ENCODE measurements at places on chromosomes 1 and 21. TPM values are rescaled to one million over a fixed set of nuclear protein-coding genes. Genes with fewer than 3 reads are reported as not detected.

The FCGR3B gene
- not detected for total RNA-seq

The AMY2B gene
- 3.1 TPM for total RNA-seq

The CLDN17 gene
- total RNA-seq, result not detected

The HMCN1 gene
- not detected for total RNA-seq

The NUF2 gene
- total RNA-seq, result 32.7 TPM

The ATP6V1G3 gene
- total RNA-seq, result not detected

The GNAI3 gene
- 9.3 TPM for total RNA-seq

The DNMT3L gene
- total RNA-seq, result not detected

The TMPRSS15 gene
- not detected for total RNA-seq

The NCAM2 gene
- not detected for total RNA-seq

The PRDM16 gene
- total RNA-seq, result not detected

The CAPN9 gene
- not detected for total RNA-seq

The ADGRB2 gene
- total RNA-seq, result 0.13 TPM

The AGPAT3 gene
- 69.0 TPM for total RNA-seq

The MTR gene
- 52.5 TPM for total RNA-seq

The INTS7 gene
- 29.8 TPM for total RNA-seq

The RGS16 gene
- total RNA-seq, result 79.4 TPM

The CAMK1G gene
- not detected for total RNA-seq

The TNFRSF9 gene
- 263 TPM for total RNA-seq

The GSTM1 gene
- total RNA-seq, result not detected

The RPTN gene
- not detected for total RNA-seq

The JAM2 gene
- total RNA-seq, result 1.3 TPM

The UBXN10 gene
- total RNA-seq, result 0.78 TPM

The GBP7 gene
- 0.08 TPM for total RNA-seq

The PDZK1IP1 gene
- not detected for total RNA-seq

The TESK2 gene
- 2.5 TPM for total RNA-seq

The MXRA8 gene
- total RNA-seq, result 0.55 TPM

The S100A7 gene
- not detected for total RNA-seq

The DBT gene
- total RNA-seq, result 13.4 TPM

The MAB21L3 gene
- not detected for total RNA-seq

The FTCD gene
- not detected for total RNA-seq

The TRABD2B gene
- not detected for total RNA-seq

The S100A7A gene
- not detected for total RNA-seq
